ENCODE measurements at places on chromosomes 11 and 22. TPM values are rescaled to one million over a fixed set of nuclear protein-coding genes. Genes with fewer than 3 reads are reported as not detected.

GRCh38 chr11:77127920-77128691, at the start of gene MYO7A:
Gene MYO7A, plus strand, starts transcription at chr11:77128246. Its CDS starts 2,389 bp downstream, at chr11:77130635.
- DNase-seq = no peak

DNA sequence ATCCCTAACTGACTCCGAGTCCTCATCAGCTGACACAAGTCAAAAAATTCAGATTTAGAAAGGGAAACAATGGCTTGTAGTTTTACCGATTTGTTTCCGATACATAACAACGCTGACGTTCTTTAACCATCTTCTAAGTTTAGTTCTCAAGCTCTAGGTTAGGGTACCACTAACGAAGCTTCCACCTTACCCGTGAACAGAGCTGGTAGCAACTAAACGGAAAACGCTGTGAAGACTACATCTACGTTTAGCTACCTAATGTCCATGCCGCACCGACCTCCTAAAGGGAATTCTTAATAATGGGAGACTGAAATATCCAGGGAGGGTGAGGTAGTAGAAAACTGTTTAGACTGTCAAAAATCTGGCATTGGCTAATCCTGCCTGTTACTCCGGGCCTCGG, 1.0 kb downstream of the NUP98 start:
- DNase-seq = no peak

DNA sequence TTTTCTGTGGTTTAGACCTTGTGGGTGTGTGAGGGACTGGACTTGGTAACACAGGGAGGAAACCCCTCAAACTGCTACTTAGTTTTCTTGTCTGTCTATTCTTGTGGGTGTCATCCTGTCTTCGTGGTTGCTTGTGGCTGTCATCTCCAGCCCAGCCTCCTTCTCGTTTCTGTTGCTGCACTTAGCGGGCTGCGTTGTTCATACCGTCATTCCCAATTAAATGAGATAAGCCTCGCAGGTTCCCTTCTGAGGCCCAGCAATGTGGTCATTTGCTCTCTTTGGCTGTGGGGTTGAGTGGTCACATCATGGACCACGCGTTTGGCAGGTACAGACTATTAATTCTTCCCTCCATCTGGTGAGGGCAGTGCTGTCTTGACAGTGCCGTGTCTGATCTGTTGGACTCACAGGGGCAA, 18.8 kb downstream of the PANX1 start:
- no peak for DNase-seq

IGF2 gene
- total RNA-seq = not detected

DNA sequence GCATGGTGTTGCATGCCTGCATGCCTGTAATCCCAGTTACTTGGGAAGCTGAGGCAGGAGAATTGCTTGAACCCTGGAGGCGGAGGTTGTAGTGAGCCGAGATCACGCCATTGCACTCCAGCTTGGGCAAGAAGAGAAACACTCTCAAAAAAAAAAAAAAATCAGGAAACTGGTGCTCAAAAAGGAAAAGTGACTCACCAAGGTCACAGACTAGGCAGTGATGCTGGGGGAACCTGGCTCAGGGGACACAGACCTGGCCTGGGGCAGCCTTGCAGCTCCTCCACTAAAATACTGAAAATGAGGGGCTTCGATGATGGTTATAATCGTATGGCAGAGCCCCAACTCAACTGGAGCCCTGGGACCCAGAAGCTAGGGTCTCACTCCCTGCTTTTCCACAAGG, 8.1 kb upstream of the SLC35E4 start:
- DNase-seq = no peak

SCN4B gene
- total RNA-seq = not detected

Measured in natural killer cell treated with Interleukin-12 subunit alpha and Interleukin-12 subunit beta and Interleukin-15 and Interleukin-18, amount 100 ng/mL, for 72 hours (primary cell).